ENCODE measurements at places on chromosomes 1 and 21.
A peak's percentile ranks its signal among the peaks of the same experiment; 100 is the strongest.

DNA sequence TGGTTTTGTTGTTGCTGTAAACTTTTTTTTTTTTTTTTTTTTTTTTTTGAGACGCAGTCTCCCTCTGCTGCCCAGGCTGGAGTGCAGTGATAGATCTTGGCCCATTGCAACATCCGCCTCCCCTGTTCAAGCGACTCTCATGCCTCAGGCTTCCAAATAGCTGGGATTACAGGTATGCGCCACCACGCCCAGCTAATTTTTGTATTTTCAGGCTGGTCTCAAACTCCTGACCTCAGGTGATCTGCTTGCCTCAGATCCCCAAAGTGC, 78.9 kb upstream of the SLC45A1 start:
- DNase-seq: no peak

- DNase-seq: no peak
Measured at GRCh38 chr1:206909883-206910318, 11.8 kb downstream of the FCMR start.

DNA sequence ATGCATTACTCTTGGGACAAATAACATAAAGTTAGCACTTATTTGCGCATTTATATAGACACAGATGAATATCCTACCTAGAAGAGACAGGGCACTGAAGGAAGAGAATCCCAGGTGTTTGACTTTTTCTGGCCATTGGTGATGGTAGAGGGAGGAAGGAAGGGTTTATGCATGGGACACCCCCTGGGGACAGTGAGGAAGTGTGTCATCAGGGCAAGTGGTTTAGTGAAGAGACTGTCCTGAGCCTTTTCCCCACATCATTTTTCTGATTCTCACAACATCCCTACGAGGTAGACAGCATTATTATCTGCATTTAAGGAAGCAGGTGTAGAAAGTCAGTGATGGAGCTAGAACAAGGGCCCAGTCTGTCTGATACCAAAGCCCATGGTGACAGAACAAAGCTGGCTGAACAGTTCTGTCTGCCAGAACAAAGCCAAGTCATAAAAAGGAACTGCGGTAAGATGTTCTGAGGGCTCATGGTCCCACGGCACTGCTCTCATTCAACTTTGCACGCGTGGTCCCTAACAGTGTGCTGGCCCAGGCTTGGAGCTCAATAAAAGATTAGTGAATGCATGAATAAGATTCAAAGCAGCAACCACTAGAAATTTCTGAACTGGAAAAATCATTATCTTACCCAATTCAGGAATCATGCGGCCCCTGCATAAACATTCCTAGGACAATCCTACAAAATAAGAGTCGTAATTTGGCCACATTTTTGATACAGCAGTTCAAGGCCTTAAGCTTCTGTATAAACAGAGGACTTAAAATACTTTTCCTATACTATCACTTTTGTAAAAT, 12.2 kb upstream of the CDC42BPA start:
- no peak for DNase-seq

DNA sequence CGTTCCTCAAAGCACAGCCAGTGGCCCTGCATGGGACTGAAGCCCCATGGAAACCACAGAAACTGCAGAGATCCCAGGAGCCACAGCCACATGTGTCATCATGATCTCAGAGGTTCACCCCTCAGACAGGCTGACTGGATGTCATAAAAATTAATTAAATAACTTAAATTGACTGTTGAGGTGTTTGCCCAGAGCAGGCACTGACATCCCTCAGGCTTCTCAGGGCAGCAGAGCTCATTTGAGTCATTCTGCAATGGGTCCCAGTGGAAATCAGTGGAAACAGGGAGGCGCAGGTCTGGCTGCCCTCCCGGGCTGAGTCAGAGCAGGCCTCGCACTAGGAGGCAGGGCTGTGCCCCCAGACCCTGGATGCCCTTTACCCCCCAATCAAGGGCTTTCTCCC, 135.1 kb downstream of the CDC7 start:
- no peak for DNase-seq

DNA sequence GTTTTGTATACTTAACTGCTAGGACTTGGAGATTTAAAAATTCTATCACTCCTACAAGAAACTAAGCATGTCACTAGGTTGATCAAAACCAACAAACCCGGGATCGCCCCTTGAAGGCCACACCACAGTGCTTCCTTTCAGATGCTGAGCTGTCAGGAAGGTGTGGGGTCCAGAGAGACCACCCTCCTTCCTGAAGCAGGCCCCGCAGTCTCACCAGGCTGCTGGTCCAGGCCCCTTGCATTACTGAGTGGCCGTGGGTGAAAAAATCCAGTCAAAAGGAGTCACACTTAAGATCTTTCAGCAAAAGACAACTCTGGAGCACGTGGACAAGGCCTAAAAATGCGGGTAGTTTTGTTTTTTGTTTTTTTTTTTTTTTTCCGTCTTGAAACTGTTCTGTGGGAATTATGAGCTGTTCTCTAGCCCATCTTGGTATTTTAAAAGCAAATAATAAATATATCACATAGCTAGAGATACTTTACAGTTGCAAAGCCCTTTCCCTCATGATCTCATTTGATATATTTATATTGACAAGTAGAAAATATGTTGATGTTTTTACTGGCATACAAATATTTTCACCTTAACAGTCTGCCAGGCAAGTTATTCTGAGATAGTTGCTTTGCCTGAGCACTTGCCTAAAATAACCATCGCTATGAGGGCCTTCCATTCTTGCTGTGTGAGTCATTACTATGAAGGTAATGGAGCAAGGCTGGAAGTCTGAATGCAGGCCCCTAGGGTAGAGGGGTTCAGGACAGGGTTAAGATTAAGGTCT, 73.1 kb upstream of the EDEM3 start:
- DNase-seq: no peak

DNA sequence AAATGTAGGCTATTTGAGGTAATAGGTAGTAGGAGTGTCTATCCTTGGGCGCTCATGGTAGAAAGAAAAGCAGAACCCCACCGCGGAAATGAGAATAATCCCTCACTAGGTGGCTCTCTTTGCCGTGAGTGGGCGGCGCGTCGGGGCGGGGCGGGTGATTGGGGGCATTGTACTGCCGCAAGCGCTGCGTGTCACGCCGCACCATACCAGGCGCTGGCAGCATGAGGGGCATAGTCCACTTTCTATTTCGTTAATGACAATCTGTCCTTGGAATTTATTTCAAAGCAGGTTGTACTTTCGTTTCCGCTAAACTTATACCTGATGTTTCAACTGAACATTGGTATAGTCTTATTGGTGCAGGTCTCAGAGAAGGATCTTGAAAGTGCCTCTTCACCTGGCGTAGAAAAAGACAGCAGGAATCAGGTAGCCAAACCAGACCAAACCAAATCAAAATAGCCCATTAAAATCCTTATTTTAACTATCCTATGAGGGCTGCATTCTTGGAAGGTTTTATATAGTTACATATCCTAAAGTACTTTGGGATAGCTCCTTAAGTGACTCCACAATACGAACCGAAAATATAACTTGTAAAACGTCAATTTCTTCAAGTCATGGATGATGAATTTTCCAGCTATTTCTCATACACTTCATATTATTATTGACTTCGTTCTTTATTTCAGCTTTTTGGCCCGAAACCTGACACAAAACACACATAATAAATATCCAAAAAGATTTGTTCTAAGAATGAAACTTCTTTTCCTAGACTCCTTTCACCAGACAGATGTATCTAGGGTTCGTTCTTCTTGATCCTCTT, 1.9 kb upstream of the SMG7 start:
- DNase-seq: peak; percentile 65

- DNase-seq: no peak
Measured at GRCh38 chr1:54480525-54480848, 67.5 kb upstream of the ACOT11 start.

- no peak for DNase-seq
Measured at GRCh38 chr1:37813529-37814145, 5.6 kb upstream of the YRDC start.

- no peak for DNase-seq
Measured at GRCh38 chr1:230599926-230600656, 42.2 kb upstream of the COG2 start.

DNA sequence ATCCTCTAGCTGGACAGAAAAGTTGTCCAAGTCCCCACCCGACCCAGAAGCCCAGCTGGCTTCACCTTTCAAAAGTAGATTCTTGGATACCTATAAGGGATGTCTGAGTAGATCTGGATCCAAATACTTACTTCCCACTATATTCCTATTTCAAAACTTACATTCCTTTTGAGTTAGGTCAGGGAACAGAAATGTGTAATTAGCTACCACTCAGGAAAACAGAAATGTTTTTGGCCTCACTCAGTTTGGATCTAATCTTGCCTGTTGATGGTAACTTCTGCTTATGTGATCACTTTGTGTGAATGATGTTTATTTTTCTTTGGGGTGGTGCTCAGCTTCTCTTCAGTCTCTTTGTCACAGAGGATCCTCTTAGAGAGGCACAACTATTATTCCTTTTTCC, 814.4 kb upstream of the RGS18 start:
- no peak for DNase-seq

DNA sequence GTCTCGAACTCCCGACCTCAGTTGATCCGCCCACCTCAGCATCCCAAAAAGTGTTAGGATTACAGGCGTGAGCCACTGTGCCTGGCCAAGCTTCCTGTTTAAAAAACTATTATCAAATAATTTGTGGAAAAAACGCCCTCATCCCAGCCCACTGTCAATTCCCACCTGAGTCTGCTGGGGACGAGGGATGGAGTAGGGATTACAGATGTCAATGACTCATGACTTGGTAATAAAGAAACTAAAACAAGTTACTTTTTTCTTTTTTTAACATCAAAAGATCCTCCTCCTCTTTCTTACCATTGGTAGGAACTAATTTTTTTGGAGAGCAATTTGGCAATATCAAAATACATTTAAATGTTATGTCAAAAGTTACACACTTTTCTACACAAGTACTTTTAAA, 9.7 kb downstream of the CNN3 start:
- DNase-seq: no peak

GRCh38 chr1:191804311-191804710, 354.0 kb upstream of the RGS18 start:
- no peak for DNase-seq

DNA sequence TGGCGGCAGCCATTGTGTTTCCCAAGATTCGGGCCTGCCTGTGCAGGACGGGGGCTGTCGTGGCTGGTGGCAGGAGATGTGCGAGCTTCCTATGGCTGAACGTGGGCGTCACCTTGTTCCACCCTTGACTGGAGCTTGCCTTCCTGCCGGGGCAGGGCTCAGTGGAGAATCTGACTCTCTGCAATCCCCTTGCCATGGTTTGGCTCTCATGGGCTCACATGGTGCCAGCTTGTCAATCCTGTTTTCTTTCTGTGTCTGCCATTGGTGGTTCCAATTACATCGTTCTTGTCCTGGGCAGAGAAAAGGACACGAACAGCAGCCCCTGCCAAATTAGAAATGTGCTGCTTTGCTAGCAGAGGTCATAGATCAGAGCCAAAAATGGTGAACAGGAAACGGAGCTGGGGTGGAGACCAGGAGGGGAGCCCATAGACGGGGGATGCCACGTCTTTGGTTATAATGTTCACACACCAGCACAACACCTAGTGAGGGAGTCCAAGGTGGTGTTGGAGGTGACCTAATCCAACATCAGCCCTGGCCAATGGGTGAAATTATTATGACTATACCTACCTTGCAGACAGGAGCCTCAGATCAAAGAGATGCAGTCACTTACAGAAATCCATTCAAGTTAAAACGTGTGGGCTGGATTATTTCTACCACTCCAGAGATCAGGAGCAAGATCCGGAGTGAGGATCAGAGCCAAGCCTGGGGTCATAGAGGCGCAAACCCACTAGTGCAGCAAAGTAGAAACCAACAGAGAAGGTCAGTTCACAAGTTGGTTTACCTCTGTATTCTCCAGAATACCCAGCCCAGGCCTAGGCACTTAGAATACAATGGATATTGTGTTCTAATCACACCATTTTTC, 253.1 kb downstream of the SIPA1L2 start:
- no peak for DNase-seq

DNA sequence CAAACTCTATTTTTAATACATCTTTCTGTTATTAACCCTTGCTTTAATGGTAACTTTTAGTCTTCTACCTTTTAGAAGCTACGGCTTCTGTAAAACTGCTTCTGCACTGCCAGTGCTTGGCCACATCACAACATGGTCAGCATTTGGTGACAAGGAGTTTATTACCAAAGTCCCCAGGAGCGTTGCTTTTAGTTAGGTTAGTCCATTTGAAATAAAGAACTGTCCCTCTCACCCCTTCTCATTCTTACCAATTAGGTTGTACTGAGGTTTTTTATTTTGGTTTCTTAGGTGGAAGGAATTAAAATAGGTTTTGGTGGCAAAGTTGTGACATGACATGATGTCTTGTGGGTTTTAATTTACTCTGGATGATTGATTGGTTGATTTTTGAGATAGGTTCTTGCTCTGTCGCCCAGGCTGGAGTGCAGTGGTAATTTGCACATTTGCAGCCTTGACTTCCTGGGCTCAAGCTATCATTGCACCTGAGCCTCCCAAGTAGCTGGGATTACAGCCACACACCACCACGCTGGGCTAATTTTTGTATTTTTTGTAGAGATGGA, 39.2 kb downstream of the SPEN start:
- DNase-seq: no peak

- no peak for DNase-seq
Measured at GRCh38 chr1:31571340-31572295, 4.7 kb upstream of the TINAGL1 start.

- DNase-seq: no peak
Measured at GRCh38 chr1:98493469-98493868, 168.1 kb upstream of the SNX7 start.

DNA sequence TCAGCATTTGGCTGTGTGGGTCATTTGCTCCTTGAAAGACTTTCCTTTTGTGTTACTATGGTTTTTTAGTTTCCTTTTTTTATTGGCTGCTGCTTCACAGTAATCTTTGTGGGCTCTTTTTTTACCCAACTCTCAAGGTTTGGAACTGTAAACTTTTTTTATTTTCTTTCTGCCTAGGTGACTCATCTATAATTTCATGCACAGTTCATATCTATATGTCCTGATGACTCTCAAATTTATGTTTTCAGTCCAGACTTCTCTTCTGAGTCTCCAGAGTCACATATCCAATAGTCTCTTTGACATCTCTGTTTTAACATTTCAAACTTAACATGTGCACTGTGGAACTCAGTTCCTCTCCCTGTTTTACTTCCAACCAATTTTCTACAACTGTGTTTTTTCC, 83.4 kb downstream of the ATF6 start:
- no peak for DNase-seq

- no peak for DNase-seq
Measured at GRCh38 chr1:15843826-15844572, 3.5 kb upstream of the SPEN start.

- DNase-seq: no peak
Measured at GRCh38 chr1:222938986-222939385, 124.1 kb downstream of the DISP1 start.

DNA sequence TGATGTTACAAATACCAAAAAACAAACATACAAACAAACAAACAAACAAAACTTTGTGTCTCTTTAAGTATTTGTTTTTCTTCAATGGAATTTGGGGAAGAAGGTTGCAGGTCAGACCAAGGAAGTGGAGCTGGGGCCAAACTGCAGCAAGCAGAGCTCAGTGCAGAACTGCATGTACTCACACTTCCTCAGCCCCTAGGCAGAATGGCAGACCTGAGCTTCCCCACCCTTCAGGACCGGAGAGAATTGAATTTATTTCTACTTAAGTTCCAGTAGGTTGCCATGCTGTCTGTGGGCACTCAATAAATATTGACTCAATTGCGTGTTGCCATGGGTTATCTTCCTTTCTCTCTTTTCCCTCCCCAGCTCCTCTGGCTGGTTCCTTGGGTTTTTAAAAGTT, 173.6 kb downstream of the PTGER3 start:
- no peak for DNase-seq

All from DMS79 (cell line).